Daoy (cell line): ENCODE measurements at places on chromosomes 1 and 21.

DNA sequence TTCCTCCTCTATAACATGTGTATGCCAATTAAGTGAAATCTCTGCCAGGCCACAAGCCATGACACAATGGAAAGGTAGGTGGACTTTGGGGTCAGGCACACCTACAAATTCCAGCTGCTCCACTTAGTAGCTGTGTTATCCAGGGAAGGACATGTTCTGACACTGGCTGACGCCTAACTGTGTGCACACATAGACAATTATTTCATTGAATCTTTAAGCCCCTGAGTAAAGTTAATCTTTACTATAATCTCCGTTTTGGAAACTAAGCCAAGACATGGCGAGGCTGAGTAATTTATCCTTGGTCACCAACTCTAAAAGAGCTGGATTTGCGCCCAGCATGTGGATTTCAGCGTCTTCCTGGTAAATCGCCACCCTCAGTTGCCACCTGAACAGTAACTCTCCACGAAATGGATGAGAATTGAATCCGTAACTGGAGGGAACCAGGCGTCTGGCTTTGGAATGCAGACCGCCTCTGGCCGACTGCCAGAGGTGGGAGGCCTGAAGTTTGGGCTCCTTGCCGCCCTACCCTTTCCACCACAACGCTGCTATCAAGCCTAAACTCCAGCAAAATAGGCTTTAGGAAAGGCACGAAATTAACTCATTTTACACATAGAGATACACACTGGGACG lies 888 bp upstream of the SNRPE start:
- DNase-seq, result peak; percentile 53

DNA sequence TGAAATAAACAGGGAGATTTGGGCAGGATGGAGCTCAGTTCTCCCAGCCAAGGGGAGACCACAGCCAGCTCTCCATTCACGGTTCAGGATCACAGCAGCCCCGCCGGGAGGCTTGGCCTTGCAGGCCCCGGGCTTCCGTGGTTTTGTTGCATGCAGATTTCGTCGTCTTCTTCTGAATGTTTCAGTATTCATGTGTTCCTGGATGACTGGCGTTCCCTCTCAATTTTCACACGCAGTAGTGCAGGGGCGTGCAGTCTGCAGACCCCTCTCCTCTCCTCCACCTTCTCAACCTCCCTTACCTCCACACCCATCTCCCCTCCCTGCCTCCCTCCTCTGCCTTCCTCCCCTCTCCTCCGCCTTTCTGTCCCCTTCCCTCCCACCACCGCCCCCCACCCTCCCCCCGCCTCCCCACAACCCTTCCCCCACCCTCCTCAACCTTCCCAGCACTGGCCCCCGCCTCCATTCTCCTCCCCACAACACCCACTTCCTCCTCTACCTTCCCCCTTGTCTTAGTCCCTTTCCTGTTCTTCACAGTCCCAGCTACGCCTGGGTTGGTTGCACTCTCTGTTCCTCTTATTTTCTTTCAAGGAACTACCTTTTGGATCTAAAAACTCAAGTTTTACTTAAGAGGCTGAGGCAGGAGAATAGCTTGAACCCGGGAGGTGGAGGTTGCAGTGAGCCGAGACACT lies 8.4 kb upstream of the SLC19A1 start:
- DNase-seq, result no peak

DNA sequence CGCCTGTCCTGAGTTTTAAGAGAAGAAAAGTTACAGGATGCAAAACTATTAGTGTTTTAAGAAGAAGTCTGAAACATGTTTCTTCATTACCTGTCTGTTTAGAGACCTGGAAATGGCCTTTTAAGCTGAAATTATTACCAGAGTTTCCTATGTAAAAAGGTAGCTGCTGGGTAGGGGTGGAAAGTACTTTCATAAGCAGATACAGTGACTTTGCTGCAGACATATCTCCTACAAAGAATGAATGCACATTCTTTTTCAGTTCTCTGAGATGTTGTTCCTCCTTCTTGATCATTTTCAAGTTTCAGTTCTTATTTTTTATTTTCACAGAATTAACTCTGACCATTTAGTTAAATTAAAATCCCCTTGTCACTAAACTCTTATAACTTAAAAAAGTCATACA lies 1329.6 kb downstream of the KCNT2 start:
- no peak for DNase-seq

DNA sequence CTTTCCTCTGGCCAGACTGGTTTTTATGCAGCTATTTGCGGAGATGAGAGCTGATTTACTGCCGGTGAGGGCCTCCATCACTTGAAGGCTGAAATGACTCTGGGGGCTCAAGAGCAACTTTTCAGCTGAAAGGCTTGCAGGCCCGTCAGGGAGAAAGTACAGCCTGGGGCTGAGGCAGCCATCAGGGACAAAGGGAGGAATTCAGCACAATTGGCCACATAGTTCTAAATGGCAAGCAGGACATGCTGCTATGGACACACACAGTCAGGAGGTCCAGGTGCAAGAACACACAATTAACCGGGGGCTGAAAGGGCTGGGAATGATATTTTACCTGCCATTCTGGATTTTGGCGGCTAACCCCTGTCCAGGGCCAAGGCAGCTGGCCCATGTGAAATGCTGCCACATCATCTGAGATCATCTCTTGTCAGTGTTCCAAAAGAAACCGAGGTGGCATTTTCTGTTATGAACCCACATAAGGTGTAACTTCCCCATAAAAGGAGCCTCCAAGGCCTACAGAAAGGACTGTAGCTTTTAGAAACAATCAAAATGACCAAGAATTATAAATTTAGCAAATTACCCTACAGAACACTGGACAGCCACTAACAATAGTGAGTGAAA lies 58.2 kb downstream of the LMX1A start:
- no peak for DNase-seq

DNA sequence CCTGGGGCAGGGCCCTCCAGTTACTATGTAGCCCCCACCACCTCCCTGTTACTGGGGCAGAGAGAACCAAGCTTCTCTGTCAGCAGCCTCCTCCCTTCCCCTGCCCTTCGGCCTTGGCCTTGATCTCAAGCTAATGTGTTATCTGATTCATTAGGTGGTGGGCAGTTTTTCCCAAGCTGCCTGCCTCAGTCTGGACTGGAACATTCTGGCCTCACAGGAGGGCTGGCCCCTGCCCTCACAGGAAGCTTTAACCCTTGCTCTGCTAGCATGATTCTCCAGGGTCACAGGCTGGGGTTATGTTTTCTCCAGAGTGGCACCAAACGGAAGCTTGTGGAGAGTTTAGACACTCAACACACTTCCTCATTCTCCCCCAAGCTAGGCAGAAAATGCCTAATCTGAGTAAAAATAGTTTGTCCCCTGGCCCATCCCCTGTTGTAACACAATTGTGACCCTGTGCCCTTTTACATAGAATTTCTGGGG lies 37.2 kb upstream of the SLC6A9 start:
- no peak for DNase-seq

- no peak for DNase-seq
Observed at GRCh38 chr1:71190843-71191242, 110.0 kb upstream of the ZRANB2 start.

DNA sequence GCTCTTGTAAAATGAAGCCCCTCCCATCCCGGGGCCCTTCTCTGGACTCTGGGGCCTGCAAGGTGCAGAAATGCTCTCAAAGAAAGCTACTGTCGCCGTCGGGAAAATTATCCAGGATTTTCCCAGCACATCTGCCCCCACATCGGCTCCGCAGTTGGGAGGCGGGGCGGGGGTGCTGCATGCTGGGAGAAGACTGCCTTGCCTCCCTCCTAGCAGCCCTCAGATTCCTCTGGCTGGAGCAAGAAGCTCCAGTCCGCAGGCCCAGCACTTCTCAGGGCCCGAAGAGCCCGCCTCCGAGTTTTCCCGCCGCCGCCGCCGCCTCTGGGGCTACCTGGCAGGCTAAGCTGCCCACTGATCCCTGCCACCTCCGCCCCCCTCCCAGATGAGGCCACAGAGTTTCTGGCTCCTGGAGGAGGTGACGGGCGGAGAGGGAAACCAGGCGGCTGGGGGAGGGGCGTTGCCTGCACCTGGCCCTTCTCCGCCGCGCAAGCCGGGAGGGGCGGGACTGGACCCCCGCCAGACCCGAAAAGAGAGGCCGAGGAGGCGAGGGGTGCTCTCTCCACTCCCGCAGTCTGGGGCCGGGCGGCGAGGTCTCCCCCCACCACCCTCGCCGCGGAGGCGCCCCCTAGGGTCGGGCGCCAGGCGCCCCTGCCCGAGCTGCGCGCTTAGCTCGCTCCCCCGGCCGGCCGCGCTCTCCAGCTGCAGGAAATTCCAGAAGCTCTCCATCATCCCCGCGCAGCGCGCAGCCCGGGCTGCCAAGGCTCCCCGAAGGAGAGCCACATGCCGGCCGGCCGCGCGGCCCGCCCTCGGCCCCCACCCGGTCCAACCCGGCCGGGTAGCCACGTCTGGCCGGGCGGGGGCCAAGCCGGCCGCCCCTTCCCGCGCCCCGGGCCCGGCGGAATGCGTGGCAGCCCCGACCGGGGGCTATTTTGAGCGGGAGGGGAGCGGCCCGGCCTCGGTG lies 28.8 kb downstream of the AHDC1 start:
- DNase-seq, result peak; percentile 88

GRCh38 chr1:33468011-33468410 lies 4.4 kb upstream of the ZSCAN20 start:
- DNase-seq, result no peak

DNA sequence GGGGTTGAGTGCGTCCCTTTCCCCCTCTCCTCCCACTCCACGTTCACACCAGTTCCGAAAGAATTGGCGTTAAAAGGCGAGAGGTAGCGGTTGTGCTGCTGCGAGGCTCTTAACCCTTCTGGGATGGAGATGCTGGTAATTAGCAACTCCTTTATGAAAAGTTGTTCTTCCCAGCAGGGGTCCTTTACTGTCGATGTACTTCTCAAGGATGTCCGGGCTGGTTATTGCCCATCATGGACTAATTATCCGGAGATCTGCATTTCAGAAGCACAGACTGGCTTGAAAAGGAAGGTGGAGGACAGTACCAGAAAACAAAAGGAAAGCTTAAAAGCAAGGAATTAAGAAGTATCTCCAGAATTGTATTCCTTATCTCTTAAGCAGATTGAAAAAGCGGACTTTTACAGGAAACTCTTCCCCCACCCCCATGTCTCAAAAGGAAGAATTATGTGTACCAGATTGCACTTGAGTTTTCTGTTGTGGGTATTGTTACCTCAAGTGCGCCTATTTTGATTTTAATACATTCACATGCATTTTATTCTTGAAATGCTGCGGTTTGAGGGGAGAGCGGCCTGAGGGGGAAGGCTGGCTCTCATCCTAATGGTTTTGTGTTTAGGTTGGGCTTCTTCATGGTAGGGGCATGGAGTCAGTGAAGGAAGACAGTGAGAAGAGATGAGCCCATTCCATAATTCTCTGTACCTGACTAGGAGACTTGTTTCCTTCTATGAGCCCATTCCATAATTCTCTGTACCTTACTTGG lies 1.5 kb downstream of the AK4 start:
- no peak for DNase-seq

DNA sequence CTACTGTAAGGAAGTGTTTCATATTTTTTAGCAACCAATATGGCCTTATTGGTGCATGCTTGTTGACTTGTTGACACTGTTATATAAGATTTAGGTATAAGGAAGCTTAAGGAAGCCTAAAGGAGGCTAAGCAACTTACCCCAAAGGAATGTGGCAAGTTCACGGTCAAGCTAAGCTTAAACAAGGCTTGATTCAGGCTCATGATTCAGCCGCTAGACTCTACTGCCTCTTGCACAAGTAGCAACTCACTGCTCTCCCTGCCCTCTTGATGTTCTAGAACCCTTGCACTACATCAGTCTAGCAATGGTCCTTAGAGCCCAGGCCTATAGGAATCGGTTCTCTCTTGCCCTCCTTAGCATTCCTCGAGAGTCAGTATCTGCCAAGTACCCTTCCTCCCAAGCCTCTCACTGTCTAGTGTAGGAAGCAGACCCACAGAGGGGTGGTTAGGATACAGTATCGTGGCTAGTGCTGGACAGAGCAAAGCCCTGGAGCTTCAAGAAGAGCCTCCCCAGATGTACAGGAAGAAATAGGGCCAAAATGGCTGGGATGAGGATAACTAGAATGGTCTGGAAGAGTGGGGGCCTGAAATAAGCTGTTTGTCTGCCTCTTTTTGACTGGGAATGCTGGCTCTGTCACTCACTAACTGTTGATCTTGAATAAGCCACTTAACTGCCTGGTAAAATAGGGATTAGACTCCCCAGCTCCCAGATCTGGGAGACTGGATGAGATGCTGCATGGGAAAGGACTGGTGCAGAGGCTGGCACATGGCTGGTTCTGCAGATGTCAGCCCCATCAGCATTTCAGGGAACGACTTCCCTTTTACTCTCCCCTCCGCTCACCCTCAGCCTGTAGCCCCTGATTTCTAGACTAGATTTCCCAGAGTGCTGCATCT lies 122.2 kb downstream of the NAV1 start:
- no peak for DNase-seq

GRCh38 chr1:225450491-225451191 lies 22.8 kb upstream of the LBR start:
- no peak for DNase-seq

GRCh38 chr1:36513676-36514473 lies 31.2 kb upstream of the CSF3R start:
- no peak for DNase-seq

DNA sequence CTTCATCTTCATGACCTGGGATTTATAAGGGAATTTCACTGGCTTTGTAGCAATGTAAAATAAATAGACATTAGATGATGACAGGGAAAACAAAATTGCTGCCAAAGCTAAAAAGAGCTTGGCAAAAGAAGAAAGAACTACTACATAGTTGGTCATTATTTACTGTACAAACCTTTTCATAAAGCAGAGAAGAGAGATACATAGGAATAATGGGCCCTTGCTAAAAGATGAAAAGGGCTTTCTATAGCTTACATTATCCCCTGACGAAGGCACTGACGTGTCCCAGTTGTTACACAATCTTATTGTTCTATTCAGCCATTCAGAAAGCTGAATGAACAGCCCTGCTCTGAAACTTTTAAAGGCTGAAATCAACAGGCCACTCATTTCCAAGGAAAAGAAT lies 57.1 kb downstream of the ZC3H11B start:
- DNase-seq, result peak; percentile 23

DNA sequence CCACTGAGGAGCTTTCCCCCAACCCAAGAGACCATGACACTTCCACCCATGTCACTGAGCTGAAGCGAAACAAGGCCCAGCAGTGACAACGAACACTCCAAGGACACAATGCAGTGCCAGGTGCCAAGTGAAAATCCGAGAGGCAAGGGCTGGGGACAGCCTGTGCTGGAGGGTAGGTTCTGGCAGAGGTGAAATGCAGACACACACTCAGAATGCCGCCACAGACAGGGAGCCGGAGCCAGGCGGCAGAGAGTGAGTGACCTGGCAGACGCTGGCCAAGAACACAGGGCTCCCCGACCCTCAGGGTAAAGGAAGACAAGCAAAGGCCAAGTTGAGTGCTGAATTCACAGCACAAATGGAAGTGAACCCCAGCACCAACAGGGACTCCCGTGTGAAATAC lies 78.9 kb downstream of the CD46 start:
- no peak for DNase-seq

- DNase-seq, result peak; percentile 62
Observed at GRCh38 chr1:237864338-237865244, 26.1 kb downstream of the ZP4 start.
